ENCODE measurements at places on chromosomes 5 and 9.

DNA sequence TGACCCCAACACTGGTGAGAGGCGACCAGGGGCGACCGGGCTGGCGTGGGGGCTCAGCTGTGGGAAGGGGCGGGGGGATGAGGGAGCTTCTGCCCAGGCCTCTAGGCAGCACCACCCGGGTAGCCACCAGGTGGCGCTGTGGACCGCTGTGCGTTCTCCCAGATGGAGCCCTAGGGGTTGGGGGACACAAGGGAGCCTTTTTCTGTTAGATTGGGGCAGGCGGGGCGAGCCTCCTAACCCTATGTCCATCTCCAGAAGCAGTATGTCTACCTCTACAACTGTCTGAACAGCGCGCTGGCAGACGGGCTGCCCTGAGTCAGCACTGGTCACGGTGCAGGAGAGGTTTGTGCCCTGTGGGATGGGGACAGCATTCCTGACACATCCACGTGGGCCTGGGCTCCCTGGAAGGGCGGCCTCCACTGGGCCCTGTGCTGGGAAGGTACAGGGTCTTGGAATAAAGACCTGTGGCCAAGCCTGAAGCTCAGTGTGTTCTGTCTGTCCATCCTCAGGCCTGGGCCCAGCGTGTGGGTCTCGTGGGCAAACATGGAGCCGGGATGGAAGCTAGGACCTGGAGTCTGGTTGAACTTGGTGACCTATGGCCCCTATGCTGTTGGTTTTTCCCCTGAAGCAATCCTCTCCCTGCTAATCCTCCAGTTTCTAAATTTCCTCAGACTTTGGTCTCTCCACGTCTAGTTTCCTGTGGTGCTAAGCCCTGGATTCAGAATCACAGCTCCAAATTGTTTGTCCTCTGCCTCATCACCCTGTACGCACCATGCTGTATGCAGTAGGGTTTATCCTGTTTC lies 23.1 kb upstream of the SPTLC1 start:
- DNase-seq = peak; percentile 62

DNA sequence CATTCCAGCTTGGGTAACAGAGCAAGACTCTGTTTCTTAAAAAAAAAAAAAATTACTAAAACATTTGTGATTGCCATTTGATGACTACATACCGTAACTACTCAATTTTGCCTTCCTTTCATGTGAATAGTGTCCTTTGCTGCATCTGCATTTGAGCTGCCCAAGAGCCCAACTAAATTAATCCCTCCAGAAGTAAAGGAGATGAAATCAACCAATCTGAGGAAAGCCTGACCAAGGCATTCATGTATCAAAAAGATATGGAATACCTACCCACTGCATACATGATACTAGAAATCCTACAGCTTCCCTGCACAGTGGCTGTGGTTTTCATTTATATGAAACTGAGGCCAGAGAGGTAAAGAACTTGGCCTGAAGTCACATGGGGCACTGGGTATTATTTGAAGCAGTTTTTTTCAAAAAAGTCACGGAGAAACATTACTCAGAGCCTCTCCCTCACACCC lies 177.5 kb downstream of the AOPEP start:
- no peak for DNase-seq

- DNase-seq = no peak
These were observed 2.2 kb downstream of the C5orf46 start for GRCh38 chr5:147904110-147904509.

DNA sequence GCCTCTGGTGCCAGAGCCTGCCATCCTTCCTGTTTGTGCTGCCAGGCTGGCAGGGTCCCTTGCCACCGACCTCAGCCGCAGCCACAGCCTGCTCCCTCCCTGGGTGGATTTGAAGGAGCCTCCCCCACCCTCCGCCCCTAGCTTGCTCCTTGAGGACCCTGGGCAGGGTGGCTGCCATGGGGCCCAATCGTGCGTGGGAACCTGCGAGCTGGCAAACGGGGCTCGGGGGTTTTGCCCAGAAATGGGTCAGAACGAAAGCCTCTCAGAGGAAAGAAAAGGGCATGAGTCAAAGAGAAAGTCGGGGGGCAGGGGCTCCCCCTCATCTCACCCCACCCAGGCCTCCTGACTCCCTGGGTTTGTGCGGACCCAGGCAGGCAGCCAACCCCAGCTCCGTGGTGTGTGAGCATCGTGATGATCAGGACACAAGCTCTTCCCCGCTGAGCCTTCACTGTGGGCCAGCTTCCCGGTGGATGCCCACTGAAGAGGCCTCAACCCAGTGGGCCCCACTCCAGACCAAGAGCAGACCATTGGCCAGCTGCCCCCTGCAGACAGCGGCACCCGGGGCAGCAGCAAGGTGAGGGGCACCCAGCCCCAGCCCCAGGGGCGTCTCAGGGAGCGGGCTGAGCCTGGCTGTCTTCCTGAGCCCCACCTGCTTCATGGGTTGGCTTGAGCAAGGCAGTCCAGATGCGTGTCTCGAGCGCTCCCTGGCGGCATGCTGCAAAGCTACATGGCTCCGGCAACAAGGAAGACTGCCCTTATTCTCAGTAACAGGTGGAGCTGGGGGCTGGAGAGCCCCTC lies 3.0 kb upstream of the FUT7 start:
- DNase-seq = peak; percentile 81

DNA sequence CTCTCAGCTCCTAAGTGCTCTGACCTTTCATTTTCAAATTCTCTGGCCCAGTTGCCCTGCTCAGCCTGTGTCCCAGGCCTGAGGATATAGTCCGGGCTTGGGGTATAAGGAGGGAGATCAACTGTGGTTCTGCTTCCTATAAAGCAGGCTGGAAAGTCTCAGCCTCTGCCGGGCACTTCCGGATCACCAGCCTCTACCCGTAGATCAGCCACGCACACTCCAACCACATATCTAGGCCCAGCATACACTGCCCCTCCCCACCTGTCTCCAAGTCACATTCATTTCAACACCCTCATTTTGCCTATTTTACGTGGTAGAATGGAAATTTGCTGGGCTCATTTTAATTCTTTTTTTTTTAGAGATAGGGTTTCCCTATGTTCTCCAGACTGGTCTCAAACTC lies 3.1 kb downstream of the ZER1 start:
- DNase-seq = no peak

DNA sequence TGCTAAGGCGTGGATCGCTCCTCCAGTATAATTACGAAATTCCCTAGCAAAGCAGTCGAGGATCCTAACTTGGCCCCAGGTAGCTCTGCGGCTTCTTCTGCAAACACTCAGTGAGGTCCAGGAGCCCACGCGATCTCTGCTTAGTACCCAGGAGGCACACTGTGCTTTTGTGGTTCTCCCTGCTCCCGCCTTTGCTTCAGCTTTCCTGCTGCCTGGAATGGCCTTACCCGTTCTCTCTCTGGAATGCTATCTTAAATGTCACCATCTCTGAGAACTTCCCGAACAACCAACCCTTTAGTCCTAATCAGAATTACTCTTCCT lies 639 bp downstream of the INVS start:
- no peak for DNase-seq

DNA sequence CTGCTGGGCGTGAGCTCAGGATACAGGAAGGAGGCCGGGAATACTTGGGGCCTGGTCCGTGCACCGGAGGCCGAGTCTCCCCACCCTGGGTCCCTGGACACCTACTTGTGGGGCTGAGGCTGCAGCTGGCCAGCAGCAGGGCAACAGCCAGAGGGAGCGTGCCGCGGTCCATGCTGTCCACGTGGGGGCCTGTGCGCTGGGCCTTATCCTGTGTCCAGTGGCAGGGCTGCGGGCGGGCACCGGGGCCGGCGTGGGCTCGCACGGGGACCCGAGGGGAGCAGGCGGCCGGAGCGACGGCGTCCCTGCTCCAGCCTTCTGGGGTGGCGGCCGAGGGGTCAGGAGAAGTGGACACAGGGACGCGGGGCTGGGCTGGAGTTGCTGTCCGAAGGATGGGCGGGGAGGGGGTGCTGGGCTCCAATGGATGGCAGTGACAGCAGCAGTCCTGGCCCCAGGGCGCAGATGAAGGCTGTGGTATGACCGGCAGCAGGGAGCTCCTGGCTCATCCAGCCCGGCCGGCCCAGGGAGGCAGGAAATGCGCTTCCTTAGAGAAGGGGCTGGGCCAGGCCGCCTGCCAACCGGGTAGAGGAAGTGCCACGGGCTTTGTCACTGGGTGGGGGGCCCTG lies at the start of gene ENG:
Gene ENG (minus strand): TSS at position 475 of the 623 bp plus-strand sequence. CDS start 303 bp downstream, at position 172.
- DNase-seq = no peak

GRCh38 chr9:26266146-26266793 lies 588.0 kb upstream of the TUSC1 start:
- no peak for DNase-seq

DNA sequence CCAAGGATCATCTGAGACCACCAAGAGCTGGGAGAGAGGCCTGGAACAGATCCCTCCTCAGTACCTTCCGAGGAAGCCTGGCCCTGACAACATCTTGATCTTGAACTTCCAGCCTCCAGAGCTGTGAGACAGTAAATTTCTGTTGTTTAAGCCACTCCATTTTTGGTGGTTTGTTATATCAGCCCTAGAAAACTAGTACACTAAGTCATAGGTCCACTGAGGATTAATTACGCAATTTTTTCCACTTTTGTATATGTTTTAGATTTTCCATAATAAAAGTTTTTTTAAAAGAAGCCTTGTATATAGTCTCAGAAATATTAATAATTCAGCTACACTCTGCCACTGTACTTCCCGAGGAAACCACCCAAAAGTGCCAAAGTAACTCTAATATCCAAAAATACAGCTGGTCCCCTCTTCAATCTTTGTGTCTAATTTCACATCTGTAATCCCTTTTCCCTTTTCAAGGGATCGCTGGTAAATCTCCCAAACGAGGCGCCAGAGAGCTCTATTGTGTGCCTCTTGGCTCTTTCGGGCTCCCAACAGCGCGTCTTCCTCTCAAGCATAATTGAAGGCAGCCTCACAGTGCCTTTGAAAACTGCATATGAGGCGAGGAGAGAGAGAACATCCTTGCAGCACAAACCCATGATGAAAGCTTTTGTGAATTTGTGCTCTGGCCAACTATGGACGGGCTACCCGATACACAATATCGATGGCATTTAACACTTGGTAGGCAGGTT lies 32.7 kb downstream of the PRUNE2 start:
- DNase-seq = no peak

DNA sequence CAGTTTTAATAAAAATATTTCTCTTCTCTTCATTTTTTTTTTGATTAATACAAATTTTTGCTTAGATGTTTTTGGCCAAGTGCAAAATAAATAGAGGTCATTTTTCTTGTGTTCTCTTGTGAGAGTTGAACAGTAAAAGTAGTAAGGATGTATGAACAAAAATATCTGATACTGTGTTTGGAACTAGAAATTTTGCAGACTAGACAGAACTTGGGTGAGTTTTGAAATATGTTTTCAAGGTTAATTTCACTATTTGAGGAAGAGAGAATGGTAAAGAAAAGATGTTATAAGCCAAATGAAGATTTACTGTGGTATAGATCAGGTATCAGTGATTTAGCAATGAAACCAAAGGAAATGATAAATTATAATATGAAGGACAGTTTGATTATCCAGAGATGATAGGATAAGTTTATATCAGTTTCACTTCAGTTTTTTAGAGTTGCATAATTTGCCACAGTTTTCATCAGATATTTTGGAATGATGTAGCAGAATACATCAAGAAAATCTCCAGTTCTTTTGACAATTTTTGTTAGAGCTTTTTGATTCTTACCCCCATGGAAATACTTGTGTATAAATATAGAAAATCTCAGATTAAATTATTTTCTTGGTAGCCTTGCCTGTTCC lies 147.9 kb upstream of the VCAN start:
- no peak for DNase-seq

DNA sequence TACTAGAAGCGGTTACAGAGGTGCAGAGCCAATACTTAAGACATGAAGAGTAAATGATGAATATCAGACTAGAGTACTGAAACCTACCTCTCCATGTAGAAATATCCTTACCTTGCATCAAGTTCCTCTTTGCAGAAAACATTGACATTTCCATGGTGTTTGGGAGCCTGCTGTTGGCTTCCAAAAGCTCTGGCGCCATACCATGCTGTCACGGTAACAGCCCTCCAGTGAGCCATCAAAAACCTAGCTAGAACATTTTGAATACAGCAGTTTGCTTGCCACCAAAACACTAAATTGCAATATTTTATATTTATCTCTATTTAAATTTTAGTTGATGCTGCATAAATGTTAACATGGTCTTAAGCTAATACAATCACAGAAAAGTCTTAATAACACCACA lies 144.1 kb upstream of the LRRTM2 start:
- no peak for DNase-seq

DNA sequence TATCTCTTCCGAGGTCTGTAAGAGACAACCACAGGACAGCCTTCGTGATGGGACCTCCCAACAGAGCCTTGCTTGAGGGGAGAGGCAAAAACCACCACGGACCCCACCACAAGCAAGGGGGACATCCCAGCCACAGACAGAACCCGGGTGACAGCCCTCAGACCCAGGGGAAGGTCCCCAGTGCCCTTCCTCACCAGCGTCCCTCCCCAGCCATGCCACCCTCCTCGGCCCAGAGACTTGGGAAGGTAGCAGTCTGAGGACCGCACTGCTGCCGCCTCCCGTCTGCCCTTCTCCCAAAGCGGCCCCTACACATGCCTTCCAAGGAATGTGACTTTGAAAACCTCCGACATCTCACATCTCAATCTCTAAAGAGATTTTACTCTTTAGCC lies 13.4 kb downstream of the IPPK start:
- DNase-seq = no peak

DNA sequence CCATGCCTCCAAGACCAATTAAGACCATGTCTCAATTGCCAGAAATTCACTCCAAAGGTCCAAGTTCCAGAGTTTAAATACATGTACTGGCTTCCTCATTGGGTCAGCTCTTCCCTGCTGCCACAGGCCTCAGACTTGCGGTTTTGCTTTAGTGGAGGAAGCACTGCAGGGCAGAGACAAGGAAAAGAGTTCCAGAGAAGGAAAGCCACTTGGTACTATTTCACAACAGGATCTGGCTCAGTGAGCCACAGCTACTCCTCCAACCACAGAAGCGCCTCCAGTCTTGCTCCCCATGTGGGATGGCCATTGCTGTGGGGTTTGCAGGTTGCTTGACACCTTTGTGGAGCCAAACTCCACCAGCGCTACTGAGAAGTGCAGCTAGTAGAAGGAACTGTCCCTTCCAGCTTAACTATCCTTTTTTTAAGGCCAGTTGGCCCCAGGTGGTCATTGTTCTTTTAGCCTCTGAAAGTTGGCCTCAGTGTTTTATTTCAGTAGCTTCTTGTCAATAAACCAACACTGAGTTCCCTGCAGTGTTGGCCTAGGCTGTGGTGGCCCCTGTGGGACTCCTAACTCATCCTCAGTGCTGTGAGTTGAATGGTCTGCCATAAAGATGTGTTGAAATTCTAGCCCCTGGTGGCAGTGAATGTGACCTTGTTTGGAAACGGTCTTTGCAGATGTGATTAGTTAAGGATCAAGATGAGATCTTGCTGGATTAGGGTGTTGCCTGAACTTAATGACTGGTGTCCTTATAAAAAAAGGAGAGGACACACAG lies 93.7 kb upstream of the DAP start:
- DNase-seq = no peak

- peak; percentile 60 for DNase-seq
These were observed 1.1 kb upstream of the ANXA2R start for GRCh38 chr5:43041110-43041668.

DNA sequence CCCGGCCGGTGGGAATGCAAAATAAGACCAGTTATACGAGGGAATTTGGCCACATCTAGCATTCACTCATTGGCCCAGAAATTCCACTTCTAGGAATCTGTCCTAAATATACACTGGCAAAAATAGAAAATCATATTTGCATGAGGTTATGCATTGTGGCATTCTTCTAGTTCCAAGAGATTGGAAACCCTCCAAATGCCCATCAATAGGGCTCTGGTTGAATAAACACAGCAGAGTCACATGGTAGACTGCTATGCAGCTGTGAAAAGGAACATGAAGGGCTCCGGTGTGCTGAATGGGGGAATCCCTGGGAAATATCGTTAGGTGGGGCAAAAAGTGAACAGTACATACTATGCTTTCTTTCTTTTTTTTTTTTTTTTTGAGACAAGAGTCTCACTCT lies 36.8 kb downstream of the PTGES start:
- DNase-seq = no peak
